ENCODE measurements at places on chromosomes 7 and 10.
A peak's percentile ranks its signal among the peaks of the same experiment; 100 is the strongest.

GRCh38 chr7:80014511-80014910 is 120.1 kb upstream of the GNAI1 start:
- no peak for DNase-seq

GRCh38 chr7:140074780-140075179 is 12.0 kb upstream of the PARP12 start:
- DNase-seq = no peak

- DNase-seq = no peak
These were observed 172.0 kb upstream of the ZNF32 start for GRCh38 chr10:43820663-43821062.

DNA sequence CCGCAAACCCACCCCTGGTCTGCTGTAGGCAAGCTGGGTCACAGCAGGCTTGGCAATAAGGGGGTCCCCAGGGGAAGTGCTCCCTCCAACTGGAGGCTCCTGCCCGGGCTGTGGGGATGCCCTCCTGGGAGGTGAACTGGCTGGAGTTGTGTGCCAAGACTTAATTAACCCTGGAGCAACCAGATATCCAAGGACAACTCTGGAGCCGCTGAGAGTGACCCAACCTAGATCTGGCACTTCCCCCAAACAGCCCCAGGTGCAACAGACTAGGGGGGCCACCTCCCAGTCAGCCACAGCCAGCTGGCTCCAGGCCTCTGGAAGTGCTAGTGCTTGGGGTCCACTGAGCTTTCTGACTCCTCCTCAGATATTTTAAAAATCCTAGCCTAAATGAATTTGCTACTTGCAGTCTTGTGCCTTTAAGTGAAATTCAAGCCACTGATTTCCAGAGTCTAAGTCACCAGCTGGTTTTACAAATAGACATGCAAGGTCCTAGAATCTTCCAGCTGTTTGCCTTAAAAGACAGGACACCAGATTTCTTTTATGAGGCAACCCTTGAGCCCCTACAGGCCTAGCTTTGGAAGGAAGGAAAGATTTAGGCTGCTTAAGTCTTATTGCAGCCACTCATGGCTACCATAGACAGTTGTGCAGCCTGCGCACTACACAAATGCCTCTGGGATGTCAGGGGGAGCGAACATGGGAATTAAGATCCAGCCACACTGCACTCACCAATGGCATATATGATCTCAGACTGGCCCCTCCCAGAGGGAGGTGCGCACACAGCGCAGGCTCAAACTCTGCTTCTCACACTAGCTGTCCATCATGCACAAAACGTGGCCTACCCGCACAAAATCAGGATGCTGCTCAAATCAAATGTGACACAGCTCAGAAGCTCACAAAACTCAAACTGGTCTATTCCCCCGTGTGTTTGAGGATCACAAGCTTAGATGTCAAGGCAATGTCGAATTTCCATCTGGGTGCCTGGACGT is 42.6 kb upstream of the MYL10 start:
- DNase-seq = no peak

DNA sequence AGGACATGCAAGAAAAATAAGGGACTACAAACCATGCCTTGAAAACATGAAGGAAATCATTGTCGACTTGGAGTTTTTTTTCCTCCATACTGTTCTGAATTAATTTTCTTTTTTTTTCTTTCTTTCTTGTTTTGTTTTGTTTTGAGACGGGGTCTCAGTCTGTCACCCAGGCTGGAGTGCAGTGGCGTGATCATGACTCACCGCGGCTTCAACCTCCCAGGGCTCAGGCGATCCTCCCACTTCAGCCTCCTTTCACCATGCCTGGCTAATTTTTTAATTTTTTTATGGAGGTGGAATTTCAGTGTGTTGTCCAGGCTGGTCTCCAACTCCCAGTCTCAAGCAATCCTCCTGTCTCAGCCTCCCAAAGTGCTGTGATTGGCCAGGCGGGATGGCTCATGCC is 11.6 kb downstream of the UCMA start:
- no peak for DNase-seq

- DNase-seq = no peak
These were observed 12.8 kb downstream of the SNX8 start for GRCh38 chr7:2301511-2301863.

GRCh38 chr7:132685277-132685676 is 109.0 kb upstream of the PLXNA4 start:
- no peak for DNase-seq

- DNase-seq = no peak
These were observed 26.5 kb downstream of the ANK3 start for GRCh38 chr10:60363187-60363586.

GRCh38 chr10:121091961-121092719 is 241.0 kb downstream of the WDR11 start:
- no peak for DNase-seq

- no peak for DNase-seq
These were observed 55.0 kb downstream of the GBF1 start for GRCh38 chr10:102300278-102300843.

DNA sequence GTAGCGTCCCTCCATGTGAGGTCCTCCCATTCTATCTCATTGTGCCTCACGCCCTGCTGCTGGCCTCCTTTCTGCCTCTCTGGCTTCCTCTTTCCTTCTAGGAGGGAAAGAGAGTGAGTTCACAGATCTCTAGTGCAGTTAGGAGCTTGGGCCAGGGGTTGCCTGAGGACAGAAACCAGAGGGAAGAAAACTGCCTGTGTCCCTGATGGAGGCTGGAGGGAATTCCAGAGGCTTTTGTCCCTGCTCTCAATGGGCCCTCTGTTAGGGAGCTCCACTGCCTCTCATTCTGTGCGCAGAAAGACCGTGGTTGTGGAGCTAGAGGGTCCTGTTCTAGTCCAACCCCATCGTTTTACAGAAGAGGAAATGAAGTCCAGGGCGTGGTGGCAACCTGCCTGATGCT is 4.6 kb downstream of the MARVELD1 start:
- no peak for DNase-seq

GRCh38 chr10:132905661-132906060 is 36.7 kb downstream of the CFAP46 start:
- no peak for DNase-seq

DNA sequence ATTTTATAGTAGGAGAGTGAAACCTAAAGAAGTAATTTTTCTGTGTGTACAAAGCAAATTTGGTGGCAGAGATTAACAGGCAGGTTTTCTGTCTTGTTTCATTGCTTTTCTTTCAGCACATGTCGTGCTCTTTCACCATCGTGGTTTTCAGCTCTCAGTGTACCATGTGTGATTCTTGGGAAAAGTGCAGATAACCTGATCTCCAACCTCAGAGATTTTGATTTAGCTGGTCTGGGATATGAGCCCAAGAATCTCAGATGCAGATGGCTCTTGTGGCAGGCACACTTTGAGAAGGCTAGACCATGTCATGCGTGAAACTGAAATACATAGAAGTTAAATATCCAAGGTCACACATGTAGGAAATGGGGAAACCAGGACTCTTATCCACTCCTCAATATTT is 317.4 kb downstream of the EXOC4 start:
- no peak for DNase-seq

DNA sequence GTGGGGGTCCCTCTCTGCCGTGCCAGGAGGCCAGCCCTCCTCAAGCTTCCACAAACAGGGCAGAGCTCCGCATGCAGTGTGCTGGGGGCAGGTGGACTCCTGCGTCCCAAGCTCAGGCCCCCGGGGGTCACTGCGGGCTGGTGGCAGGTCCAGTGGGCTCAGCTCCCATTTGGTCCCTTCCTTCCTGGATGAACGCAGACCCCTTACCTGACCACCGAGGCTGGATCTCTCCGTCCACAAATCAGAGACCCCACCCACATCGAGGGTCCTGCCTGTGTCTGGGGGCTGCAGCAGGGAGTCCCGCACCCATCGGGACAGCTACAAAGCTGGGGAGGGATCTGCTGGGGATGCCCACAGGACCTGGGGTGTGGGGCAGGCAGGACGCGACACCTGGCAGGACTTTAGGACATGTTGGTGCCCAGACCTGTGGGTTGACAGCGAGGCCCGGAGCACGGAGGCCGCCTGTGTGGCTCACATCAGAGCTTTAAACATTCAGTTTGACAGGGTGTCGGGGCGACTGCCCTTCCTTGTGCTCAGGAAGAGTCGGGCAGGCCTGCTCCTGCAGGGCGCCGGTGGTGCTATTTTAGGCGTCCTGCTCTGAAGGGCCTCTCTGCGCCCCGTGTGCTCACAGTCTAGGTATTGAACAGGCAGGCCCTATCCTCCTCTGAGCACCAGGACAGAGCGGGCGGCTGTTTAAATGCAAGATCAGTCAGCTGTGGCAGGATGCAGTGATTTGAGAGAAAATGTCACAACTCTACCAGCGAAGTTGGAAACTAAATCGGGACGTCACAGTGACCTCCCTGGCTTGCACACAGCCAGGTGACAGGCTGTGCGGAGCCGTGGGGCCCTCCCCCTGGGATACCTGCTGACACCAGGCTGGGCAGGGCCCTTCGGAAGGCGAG is 15.9 kb upstream of the CFAP46 start:
- DNase-seq = peak; percentile 52

GRCh38 chr7:92717993-92718716 is 118.2 kb downstream of the CDK6 start:
- DNase-seq = peak; percentile 76

DNA sequence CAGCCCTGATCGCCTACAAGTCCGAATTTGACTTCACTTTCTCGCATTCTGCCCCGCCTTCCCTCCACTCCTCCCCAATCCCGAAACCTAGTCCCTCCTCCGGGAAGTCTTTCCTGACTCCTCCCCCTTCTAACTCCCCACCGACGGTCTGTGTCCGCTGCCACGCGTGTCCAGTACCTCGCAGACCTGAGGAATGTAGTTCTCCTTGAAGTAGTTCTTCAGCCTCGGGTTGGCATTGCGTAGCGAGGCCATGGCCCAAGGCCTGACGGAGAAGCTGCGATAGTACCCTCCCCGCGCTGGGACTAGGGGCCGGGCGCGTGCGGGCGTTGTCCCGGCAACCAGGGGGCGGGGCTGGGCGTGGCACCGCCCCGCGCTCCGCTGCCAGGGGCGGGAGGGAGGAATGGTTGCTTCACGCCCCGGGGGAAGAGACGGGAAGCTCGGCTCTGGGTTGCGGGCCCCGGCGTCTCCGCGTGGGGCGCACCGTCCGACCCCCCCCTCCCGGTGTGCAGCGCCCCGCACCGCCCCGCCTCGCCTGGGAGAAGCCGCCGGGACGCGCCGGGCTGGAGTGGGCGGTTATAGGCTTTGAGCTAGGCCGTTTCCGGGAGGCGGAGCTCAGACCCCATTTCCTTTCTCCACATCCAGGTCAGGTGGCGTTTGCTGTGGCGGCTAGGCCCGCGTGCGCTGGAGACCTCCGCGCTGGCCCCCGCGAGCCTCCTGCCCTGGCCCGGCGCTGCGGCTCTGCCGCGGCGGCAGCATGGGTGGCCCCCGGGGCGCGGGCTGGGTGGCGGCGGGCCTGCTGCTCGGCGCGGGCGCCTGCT is at the start of the genes ARMC10 and FBXL13:
TSS of gene ARMC10 (plus strand) at position 622 of the 818 bp plus-strand sequence. CDS start at position 755, 133 bp downstream.
TSS of gene FBXL13 (minus strand) at position 278 of the 818 bp plus-strand sequence.
- DNase-seq = peak; percentile 96

DNA sequence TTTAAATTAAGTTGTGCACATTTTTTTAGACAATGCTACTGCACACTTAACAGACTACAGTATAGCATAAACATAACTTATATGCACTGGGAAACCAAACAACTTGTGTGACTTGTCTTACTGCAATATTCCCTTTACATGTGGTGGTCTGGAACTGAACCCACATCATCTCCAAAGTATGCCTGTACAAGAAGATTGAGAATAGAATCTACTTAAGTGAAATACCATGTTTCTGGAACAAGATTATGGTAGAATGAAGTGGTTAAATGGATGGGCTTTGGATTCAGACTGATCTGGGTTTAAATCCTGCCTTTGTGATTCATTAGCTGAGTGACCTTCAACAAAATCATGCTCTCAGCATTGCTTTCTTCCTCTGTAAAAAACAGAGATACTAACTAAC is 30.7 kb downstream of the CUL2 start:
- no peak for DNase-seq

- no peak for DNase-seq
These were observed 189.5 kb downstream of the ANKRD30A start for GRCh38 chr10:37314862-37315261.

DNA sequence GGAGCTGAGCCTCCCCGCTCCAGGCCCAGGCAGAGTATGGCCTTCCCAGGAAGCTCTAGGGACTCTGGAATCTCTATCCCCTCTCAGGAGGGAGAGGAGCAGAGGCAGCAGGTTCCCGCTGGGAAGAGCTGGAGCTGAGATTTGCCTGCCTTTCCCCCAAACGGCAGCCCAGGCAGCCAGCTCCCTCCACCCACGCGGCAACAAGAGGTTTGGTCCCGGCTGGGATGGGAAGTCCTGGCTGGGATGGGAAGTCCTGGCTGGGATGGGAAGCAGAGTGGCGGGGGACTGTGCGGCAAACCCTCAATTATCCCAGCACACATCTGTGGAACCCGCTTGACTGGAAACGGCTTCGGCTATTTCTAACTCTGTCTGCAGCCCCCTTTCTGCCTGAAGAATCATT is 223.0 kb downstream of the ELFN1 start:
- DNase-seq = no peak

GRCh38 chr10:125926247-125926646 is 29.9 kb downstream of the FANK1 start:
- DNase-seq = no peak

- DNase-seq = no peak
These were observed 38.7 kb downstream of the FAM107B start for GRCh38 chr10:14736043-14736442.

DNA sequence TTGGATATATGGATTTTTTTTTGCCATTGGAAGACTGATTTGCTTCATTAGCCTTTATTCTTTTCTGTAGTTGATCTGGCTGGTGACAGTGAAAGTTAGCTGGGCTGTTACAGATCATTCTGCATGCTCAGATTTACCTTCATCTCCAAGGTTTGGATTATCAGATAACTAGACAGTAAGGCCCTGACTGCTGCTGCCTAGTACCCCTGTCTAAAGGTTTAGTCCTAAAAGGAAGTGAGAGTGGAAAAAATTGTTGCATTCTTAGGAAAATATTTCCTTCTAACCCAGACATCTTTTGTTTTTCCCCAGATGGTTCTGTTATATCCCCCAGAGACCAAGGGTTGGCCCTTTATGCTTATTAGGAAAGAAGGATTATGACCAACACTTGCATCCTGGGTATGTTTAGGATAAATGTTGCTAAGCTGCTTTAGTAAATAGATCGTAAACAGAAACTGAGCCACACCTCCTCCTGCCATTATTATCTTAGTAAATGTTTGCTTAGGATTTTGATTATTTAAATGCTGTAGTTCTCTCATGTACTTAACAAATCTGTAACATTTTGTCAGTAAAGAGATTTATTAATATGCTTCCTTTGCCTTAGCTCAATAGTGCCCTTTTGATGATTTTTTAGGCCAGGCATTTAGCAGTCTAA is 44.4 kb downstream of the MCU start:
- DNase-seq = no peak

DNA sequence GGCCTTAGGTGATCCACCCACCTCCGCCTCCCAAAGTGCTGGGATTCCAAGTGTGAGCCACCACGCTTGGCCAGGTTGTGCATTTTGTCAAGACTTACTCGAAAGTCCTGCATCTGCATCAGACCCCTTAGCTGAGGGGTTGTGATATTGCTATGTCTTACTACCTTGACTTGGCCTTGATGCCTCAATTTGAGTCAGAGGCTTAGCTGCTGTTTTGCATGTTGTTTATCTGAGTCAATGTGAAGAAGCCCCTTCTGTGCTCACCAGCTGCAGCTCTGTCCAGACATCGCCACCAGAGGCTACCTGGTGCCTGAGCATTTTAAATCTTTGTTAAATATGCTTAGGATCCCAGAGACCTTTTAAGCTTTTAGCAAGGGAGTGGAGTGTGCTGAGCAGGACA is 18.1 kb downstream of the UBE2D4 start:
- DNase-seq = no peak

GRCh38 chr7:5296611-5297226 is 14.0 kb downstream of the SLC29A4 start:
- DNase-seq = peak; percentile 89
